Muscle of arm (tissue), 14 donors: ENCODE measurements at places on chromosomes 6 and 20. TPM values are rescaled to one million over a fixed set of nuclear protein-coding genes. Genes with fewer than 3 reads are reported as not detected.

The XKR7 gene
- 0.05 TPM for polyA plus RNA-seq

The PET117 gene
- 11.2 TPM for polyA plus RNA-seq

The PDSS2 gene
- 8.8 TPM for polyA plus RNA-seq

The ZNF217 gene
- 14.1 TPM for polyA plus RNA-seq

The NEURL2 gene
- polyA plus RNA-seq, result 13.0 TPM

The HLA-DRB1 gene
- polyA plus RNA-seq, result 9.9 TPM

The C2 gene
- polyA plus RNA-seq, result not detected

The TRIM15 gene
- polyA plus RNA-seq, result not detected

GRCh38 chr20:1623501-1624205 lies 3.8 kb upstream of the SIRPB1 start:
- DNase-seq, result no peak

DNA sequence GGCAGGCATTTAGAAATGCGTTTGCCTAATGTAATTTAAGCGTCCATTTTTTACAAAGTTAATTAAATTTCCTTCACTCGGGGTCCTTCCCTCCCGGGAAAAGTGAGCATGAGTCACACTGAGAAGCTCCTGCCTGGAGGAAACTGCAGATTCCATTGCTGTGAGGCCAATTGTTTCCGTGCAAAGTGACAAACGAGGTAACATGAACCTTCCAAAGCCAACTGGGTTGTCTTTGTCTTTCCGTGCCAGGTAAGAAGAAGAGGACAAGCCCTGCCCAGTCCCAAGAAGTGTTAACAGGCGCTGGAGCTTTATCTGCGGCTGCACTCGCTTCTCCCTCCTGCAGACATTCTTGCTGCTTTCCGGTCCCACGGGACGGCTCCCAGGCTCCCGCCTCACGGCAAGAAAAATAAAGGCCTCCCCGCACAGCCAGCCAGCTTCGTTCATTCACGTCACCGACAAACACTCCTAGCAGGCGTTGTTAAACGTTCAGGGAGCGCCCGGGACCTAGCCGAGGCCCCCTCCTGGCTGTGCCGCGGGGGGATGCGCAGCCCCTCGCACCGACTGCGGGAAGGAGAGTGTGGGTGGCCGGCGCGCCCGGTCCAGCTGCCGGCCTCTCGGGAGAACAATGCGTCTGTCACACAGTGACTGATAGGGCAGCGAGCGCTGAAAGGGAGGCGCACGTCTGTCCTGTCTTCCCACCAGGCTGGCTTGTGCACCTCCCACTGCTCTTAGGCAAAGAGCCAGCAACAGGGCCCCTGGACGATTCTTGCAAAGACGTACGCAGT lies 61.5 kb upstream of the HDDC2 start:
- DNase-seq, result peak; percentile 49

GRCh38 chr6:110356778-110357177 lies 1.4 kb downstream of the METTL24 start:
- DNase-seq, result no peak

GRCh38 chr6:111276736-111277135 lies 189.4 kb downstream of the SLC16A10 start:
- no peak for DNase-seq

- no peak for DNase-seq
These were observed 29.5 kb upstream of the RNGTT start for GRCh38 chr6:88992741-88993552.

DNA sequence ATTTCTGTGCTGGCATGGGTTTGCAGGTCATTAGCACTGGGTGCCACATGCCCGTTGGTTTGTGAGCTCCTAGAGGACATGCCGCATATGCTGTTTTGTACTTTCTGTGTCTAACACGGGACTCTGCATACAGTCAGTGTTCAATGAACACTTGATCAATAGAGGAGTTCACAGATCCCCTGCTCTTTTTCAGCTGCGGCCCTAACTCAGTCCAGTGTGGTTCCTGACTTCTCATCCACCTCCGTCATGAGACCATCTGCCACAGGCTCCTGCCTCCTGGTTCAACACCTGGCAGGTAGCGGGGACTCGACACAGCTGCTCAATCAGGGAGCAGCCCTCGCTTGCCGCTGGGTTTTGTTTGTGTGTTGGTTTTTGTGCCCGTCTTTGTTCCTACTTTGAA lies 13.8 kb upstream of the BMP7 start:
- no peak for DNase-seq

GRCh38 chr6:150547502-150548222 lies 52.0 kb upstream of the PLEKHG1 start:
- DNase-seq, result no peak

DNA sequence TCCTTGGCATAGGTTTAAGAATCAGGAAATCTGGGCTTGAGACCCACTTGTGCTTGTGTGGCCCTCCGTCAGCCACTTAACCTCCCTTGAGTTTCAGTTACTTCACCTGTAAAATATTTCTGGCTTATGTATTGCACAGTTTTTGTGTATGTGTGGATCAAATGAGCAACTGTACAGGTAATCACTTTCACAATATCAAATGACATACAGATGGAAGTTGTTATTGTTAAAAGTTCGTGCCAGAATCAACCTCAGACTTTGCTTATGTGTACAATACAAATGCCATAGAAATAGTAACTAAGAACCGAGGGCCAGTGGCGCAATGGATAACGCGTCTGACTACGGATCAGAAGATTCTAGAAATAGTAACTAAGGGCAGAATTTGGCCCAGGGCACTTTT lies 65.6 kb upstream of the KIF13A start:
- DNase-seq, result peak; percentile 13

DNA sequence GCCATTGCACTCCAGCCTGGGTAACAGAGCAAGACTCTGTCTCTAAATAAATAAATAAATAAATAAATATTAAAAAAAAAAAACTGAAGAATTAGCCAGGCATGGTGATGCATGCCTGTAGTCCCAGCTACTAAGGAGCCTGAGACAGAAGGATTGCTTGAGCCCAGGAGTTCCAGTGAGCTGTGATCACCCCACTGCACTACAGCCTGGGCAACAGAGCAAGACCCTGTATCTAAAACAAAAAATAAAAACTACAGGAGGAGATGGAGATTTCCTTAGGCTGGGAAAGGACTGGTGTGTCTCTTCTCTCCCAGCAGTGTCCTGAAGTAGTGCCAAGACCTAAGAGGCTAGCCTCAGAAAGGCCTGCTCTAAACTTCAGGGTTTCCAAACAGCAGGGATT lies 8.1 kb upstream of the GTF3C6 start:
- DNase-seq, result no peak

DNA sequence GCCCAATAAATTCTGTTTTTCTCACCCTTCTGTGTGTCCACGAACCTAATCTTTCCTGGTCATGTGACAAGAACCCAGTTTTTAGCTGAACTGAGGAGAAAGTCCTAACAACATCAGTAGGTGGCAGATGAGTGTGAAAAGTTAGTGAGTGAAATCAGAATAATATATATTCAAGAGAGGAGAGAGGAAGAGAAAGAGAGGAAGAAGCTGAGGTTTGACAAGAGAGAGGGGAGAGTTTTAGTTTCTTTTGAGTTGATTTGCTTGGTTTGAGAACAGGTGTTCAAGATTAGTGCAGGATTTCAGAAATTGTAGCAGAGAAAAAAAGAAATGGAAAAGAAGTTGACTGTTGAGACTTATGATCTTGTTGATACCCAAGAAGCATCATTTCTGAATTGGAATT lies 930.5 kb upstream of the FLRT3 start:
- DNase-seq, result no peak
